Activated CD4-positive, alpha-beta T cell treated with anti-CD3 and anti-CD28 coated beads for 36 hours (primary cell): ENCODE measurements at places on chromosomes 2 and 18. TPM values are rescaled to one million over a fixed set of nuclear protein-coding genes. Genes with fewer than 3 reads are reported as not detected.

DNA sequence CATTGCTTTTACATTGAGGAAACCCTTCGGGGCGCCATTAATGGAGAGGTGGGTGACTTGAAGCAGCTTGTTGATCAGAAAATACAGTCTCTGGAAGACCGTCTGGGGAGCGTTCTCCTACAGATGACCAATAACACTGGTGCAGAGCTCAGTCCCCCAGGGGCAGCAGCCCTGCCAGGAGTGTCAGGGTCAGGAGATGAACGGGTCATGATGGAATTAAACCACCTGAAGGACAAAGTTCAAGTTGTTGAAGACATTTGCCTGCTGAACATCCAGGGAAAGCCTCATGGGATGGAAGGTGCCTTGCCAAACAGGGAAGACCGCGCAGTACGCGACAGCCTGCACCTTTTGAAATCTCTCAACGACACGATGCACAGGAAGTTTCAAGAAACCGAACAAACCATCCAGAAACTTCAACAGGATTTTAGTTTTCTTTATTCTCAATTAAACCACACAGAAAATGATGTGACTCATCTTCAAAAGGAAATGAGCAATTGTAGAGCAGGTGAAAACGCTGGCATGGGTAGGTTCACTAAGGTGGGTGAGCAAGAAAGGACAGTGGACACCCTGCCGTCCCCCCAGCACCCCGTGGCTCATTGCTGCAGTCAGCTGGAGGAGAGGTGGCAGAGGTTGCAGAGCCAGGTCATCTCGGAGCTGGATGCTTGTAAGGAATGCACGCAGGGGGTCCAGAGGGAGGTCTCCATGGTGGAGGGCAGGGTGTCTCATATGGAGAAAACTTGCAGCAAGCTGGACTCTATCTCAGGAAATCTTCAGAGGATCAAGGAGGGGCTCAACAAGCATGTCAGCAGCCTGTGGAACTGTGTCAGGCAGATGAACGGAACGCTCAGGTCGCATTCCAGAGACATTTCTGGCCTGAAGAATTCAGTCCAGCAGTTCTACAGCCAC, 45.0 kb downstream of the EMILIN2 start:
- DNase-seq = peak; percentile 40

CYRIA gene
- 2.8 TPM for total RNA-seq

UGT1A5 gene
- total RNA-seq = not detected

DNA sequence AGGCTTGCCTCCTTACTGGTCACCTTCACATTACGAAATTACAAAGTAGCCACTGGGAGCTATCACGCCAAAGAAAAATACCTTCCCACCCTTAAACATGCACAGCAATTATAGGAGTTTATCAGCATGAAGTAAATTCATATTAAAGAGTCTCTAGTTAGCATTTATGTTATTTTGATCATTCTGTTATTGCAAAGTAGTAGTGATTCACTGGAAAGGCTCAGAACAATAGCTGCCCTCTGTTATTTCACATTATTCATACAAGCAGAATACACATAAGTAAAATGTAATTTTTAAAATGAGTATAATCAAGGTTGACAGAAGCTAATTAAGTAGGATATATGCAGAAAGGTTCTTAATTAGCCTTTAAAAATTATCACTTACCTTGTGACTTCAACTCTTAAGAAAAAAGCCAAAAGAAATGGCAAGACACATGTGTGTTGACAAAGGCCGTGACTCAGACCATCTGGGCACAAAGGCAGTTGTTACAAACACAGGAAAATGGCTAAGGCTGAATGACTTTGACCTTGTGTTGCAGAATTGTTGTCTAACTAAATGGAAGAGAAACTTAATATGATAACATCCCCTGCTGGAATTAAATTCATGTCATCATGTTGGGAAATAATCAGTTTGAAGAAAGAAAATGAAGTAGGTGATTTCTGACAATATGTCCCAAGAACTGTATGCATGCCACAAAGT, 108.3 kb downstream of the ARL6IP6 start:
- no peak for DNase-seq

- DNase-seq = no peak
Observed at GRCh38 chr2:131056204-131056931, 36.9 kb downstream of the FAM168B start.

NEURL3 gene
- 0.33 TPM for total RNA-seq

SCN9A gene
- total RNA-seq = not detected

DNA sequence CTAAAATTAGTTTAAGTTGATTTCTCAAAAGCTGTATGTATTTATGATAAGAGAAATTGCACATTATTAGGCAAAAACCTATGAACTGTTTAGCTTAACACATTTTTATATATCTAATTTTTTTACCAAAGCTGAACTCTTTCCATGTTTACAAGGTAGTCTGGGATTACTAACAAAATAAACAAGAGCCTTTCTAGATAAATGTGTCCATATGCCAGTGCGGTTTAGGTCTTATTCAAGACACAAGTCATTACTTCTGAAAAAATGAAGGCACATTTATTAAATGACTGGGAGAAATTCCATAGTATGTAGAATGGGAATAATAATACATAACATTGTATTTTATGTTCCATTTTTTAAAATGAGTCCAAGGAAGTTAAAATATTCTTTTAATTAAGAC, 82.0 kb downstream of the DPP4 start:
- no peak for DNase-seq

DNA sequence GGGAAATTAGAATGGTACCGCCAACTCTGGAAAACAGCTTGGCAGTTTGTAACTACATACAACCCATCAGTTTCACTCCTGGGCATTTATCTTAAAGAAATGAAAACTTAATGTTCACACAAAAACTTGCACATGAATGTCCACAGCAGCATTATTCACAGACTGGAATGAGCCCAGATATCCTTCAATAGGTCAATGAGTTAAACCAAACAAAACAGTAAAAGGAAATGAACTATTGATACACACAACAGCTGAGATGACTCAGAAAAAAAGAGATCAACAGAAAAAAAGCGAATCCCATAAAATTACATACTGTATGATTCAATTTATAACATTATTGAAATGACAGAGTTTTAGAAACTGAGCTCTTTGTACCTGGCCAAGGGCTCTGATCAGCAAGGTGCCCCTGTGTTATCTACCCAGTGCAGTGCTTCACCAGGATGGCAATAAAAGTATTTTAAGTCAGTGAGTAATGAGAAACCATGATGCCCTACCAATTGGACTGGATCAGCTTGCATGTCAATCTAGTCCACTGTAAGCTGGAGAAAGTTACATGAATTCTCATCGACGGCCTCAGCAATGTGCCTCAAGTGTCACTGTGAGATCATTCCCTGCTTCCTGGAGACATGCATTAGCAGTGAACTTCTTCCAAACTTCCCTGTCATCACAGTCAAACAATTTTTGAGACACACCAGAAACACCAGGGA, 21.9 kb downstream of the TMEM237 start:
- DNase-seq = no peak

SLC9A4 gene
- total RNA-seq = not detected

NCOA1 gene
- total RNA-seq = 29.3 TPM

DNA sequence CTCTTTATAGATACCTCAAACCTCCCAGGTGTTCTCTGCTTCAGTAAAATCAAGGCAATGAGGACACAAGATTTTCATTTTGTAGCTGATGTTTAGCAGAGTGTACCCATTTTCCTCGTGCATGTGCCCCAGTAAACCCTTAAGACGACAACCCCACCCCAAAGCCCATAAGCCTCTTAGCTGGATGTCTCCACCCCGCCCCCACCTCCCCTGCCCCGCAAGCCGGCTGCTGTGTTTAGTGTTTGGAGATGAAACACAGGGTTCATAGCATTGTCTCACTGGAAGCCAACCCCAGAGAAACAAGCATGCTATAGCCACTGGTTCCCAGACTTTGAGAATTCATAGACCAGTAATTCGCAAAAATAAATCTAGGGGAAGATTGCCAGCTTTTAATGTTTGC, 5.8 kb upstream of the SAG start:
- no peak for DNase-seq

DNA sequence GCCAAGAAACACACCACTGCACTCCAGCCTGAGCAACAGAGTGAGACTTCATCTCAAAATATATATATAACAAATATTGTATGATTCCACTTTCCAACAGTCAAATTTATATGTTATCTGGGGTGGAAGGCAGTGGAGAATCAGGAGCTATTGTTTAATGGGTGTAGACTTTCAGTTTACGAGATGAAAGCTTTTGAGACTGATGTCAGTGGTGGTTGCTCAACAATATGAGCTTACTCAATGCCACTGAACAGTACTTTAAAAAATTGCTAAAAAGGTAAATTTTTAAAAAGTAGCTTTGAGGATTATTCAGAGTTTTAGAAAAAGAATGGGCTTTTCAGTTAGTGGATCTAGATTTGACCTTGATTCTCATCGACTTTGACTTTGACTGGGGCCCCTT, 105.9 kb upstream of the ST6GAL2 start:
- DNase-seq = no peak

DNA sequence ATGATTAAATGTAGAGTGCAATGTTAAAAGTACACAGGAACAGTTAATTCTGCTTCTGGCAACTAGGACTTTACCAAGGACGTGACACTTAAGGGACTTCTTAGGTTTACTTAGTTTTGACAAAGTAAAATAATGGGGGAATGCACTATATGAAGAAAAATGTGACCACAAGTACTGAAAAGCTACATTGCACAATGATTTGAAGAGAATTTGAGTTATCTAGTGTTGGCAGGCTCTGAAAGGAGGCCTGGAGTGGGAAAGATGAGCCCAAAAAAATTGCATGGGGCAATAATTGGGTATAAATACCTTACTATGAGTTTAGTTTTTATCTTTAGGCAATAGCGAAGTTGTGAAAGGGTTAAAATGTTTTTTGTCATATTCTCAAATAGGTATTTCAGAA, 173.7 kb downstream of the DOK6 start:
- no peak for DNase-seq

GRCh38 chr18:36419188-36419899, 121.8 kb downstream of the FHOD3 start:
- DNase-seq = no peak

DNA sequence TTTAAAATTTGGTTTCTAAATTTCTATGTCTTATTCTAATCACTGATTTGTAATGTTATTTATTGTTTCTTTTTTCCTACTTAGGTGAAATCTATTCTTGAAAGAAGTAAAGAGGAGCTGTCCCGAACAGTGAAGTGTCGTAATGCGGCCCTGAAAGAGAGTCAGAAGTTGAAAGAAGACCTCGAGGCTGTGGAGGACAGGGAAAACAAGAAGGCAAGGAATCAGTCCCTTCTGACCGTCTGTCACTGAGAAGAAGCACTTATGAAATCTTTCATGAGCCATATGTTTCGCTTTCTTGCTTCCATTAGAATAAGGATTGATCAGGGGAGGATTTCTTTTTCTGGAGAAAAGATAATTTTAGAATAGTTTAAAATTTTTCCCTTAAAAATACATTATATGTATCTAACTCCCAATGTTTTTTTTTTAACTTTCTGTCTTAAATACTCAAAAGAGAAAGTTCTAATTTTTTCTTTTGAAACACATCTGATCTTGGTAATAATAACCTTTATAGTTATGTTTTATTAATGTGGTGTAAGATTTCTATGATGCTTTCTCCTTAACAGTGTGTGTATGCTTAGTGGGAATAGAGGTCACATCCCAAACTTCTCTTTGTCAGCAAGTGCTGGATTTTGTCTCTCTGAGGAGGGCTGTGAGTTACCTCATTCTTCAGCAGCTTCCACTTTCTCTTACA, 79.0 kb downstream of the CCDC150 start:
- no peak for DNase-seq

SERPINB10 gene
- total RNA-seq = not detected

DNA sequence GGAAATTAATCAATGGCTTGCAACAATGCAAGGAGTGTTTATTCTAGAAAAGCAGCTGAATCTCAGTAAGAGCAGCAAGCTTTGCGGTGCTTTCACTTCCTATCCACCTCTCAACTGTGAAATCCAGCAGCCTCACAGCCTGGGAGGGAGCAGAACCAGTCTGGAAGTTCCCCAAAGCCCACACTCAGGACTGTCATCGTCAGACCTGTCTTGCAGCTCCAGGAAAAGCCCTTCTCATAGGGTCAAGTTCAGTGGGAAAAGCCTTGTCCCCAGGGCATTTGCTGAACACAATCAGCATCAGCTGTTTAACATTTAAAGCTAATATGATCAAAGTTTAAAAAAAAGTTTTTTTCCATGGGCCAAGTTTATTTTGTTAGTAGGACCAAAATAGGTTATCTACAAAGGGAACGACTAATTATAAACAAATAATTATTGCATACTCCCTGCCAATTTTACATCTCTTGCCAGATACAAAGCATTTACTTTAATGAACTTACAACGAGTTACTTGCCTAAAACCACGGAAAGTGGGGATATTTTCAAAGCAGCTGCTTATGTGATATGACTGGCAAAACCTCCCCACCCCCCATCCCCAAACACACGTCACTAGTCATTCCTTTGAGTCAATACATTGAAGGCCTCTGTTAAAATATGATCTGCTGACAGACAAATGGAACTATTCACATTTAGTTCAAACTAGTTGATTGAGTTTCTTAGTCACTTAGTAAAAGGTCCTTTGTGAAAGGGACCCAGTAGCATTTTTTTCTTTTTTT, 36.8 kb downstream of the PARD6G start:
- DNase-seq = no peak

GRCh38 chr18:44388329-44388728, 292.4 kb upstream of the SETBP1 start:
- DNase-seq = no peak
